ENCODE measurements at places on chromosomes 4 and X. TPM values are rescaled to one million over a fixed set of nuclear protein-coding genes. Genes with fewer than 3 reads are reported as not detected.

- H3K4me3 ChIP-seq, result no peak overlapping the region
- H3K27me3 ChIP-seq, result no peaks in the 10 kb centered on the region
- no peaks in the 10 kb centered on the region for H3K36me3 ChIP-seq
- no peaks in the 10 kb centered on the region for H3K4me1 ChIP-seq
Measured at GRCh38 chr4:189845145-189845846, 95.4 kb upstream of the FRG1 start.

- H3K4me1 ChIP-seq, result no peaks in the 10 kb centered on the region
- H3K27ac ChIP-seq, result no peak overlapping the region
- no peaks in the 10 kb centered on the region for H3K27me3 ChIP-seq
- no peak for DNase-seq
- H3K4me3 ChIP-seq, result no peak overlapping the region
- no peaks in the 10 kb centered on the region for H3K36me3 ChIP-seq
Measured at GRCh38 chr4:166896254-166896653, 338.0 kb downstream of the SPOCK3 start.

GRCh38 chr4:121272526-121272925, 108.3 kb downstream of the QRFPR start:
- H3K27ac ChIP-seq, result no peak overlapping the region
- H3K36me3 ChIP-seq, result no peaks in the 10 kb centered on the region
- H3K4me1 ChIP-seq, result no peaks in the 10 kb centered on the region
- no peak for DNase-seq
- H3K4me3 ChIP-seq, result no peak overlapping the region

RAB33A gene
- 0.75 TPM for total RNA-seq

DNA sequence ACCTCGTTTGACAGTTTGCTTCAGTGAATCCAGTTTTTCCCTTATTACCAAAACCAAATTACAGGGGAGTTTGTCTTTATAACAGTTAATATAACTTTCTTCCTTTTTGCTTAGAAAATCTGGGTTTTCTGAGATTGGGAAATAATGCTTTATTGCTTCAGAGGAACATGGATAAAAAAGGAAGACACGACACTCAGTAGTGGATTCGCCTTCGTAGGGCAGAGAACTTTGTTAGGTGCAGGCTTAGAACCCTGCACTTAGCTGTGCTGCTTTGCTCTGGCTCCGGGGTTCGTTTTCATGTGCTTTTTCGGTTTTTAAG, 188.2 kb downstream of the SOWAHB start:
- H3K36me3 ChIP-seq, result no peaks in the 10 kb centered on the region
- H3K27me3 ChIP-seq, result no peaks in the 10 kb centered on the region
- no peak overlapping the region for H3K4me3 ChIP-seq

- peaks cover 18% of the 10 kb centered on the region for H3K4me1 ChIP-seq
- H3K27ac ChIP-seq, result no peak overlapping the region
- no peaks in the 10 kb centered on the region for H3K36me3 ChIP-seq
- peaks cover 32% of the 10 kb centered on the region for H3K27me3 ChIP-seq
- H3K4me3 ChIP-seq, result peak overlapping the region; percentile 55
Measured at GRCh38 chr4:54234497-54235205, 5.6 kb downstream of the PDGFRA start.

PABPC5 gene
- 1.9 TPM for total RNA-seq

DNA sequence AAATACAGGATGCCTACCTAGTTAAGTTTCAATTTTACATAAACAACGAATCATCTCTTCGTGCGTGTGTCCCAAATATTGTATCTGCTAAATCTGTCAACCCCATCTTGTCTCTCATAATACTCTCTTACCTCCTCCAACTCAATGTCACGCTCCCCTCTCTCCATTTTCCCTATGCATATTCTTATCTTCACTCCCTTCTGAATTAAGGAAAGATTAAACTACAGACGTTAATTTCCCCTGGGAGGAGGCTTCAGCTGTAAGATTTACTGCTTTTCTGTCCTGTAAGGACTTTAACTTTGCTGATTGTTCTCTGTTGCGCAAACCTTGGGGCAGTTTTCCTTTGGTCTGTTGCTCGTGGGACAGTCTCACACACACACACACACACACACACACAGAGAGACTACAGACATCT, 455 bp upstream of the ABCB7 start:
- no peaks in the 10 kb centered on the region for H3K36me3 ChIP-seq
- no peaks in the 10 kb centered on the region for H3K27me3 ChIP-seq
- DNase-seq, result no peak
- H3K4me1 ChIP-seq, result peaks cover 5% of the 10 kb centered on the region

DMRTC1 gene
- total RNA-seq, result 0.61 TPM

DNA sequence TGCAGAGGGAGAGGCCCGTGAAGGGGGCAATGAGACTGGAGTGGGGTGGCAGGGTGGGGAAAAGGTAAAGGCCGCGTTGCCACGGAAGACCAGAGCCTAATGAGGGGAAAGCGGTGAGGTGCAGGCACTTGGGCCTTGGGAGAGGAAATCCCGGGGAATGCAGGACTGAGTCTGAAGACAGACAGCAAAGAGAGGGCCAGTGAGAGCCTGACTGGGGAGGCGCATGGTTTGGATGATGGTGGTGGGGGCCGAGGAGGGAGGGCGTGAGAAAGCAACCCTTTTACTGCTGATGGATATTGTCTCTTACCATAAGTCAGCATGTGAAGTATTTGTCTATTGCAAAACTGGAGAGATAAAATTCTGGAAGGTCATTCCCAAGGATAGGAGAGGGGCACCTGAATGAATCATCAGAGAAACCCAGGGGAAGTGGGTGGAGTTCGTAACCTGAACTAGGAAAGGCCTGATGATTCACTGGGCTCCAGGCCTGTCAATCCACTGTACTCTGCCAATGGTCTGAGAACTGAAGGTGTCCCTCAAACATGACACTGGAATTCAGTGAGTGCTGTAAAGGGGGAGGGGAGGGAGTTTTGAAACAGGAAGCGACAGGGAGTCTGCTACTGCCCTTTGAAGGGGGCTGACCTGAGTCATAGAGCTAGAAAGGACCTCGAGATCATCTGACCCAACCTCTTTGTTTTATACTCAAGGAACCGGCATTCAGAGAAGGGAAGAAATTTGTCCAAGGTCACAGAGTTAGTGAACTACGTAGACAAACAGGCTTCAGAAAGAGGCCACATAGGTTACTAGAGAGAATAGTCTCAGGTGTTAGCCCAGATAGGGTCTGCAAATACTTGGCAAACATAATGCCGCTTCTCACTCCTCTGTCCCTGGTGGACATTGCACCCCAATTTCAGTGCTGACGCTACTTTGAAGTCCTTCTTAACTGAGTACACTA, 52.2 kb downstream of the NALF2 start:
- no peak for DNase-seq
- H3K27me3 ChIP-seq, result no peaks in the 10 kb centered on the region
- no peak overlapping the region for H3K27ac ChIP-seq
- H3K4me1 ChIP-seq, result no peaks in the 10 kb centered on the region
- H3K4me3 ChIP-seq, result no peak overlapping the region

- no peaks in the 10 kb centered on the region for H3K36me3 ChIP-seq
- no peak overlapping the region for H3K4me3 ChIP-seq
- no peaks in the 10 kb centered on the region for H3K4me1 ChIP-seq
- DNase-seq, result no peak
Measured at GRCh38 chr4:85084371-85085094, 118.0 kb upstream of the WDFY3 start.

SLC10A3 gene
- total RNA-seq, result 23.7 TPM

DNA sequence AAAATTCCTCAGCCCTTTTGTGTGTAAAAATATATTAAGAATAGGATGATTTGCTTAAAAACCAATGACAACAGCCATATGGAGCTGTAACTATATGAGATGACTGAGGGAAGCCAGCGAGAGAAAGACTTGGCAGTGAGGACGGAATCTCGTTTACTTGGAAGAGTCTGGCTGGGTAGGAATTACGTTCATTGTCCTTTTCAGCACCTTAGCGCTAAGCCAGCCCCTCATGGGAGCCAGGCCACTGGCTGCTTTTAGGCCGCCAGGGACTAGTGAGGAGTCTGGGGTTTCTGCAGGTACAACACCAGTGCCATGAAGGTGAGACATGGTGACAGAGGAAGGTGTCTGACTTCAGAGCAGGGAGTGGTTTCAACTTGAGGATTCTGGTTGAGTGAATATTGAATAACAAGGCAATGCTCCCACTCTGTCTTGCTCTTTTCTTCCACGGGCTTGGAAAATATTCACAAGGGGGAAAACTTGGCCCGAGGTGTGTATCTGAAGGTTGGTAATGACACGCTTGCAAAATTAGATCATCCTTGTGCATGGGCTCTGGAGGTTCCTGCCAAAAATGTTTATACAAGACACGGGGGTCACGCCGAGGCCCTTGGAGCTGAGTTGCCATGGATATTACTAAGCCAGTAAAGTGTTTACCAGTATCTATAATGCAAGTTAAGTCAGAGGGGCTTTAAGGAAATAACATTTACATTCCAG, 17.4 kb downstream of the KLF3 start:
- no peaks in the 10 kb centered on the region for H3K27me3 ChIP-seq
- DNase-seq, result no peak
- peaks cover 37% of the 10 kb centered on the region for H3K4me1 ChIP-seq
- peaks cover 39% of the 10 kb centered on the region for H3K36me3 ChIP-seq
- no peak overlapping the region for H3K27ac ChIP-seq

GRCh38 chr4:123478859-123479345, 82.3 kb downstream of the SPRY1 start:
- H3K36me3 ChIP-seq, result no peaks in the 10 kb centered on the region
- H3K4me3 ChIP-seq, result no peak overlapping the region
- DNase-seq, result peak; percentile 80
- no peaks in the 10 kb centered on the region for H3K27me3 ChIP-seq

DNA sequence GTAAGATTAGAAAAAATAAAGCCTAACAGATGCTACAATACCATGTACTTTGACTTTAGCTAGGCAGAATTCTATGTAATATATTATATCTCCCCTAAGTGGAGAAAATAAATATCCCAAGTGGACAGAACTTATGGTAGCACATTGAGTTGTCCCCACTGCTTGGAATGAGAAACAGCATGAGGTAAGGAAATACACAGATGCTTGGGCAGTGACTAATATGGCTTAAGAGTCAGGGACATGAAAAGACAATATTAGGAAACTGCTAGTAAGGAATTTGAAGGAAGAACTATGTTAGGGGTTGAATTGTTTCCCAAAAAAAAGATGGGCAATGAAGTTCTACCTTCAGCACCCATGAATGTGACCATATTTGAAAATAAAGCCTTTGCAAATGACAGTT, 2265.1 kb downstream of the PCDH7 start:
- no peak for DNase-seq
- H3K27ac ChIP-seq, result no peak overlapping the region
- no peak overlapping the region for H3K4me3 ChIP-seq
- H3K4me1 ChIP-seq, result no peaks in the 10 kb centered on the region
- no peaks in the 10 kb centered on the region for H3K27me3 ChIP-seq

PDS5A gene
- 83.7 TPM for total RNA-seq

RNF150 gene
- 2.4 TPM for total RNA-seq

GRCh38 chr4:145920205-145920604, 18.4 kb downstream of the ZNF827 start:
- H3K36me3 ChIP-seq, result no peaks in the 10 kb centered on the region
- no peak overlapping the region for H3K4me3 ChIP-seq

DNA sequence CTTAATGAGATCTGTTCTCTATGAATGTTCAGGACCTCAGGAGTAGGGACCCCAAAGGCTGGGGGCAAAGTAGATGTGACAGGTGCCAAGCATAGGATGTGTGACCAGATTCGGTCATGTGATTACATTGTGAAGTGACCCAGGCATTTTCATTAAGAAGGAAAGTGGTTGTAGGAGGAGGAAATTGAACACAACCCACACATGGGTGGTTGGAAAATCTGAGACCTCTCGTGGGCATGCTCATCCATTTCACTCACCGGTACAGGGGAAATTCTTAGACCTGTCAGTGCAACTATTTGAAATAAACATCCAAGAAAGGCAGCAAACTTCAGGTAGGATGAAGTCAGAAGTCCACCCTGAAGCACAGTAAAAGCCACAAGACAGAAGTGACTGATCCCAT, 43.5 kb upstream of the CD99 start:
- H3K36me3 ChIP-seq, result no peaks in the 10 kb centered on the region
- no peaks in the 10 kb centered on the region for H3K27me3 ChIP-seq
- H3K4me1 ChIP-seq, result no peaks in the 10 kb centered on the region
- no peak overlapping the region for H3K27ac ChIP-seq
- no peak overlapping the region for H3K4me3 ChIP-seq

GAGE1 gene
- not detected for total RNA-seq

GRCh38 chrX:44943007-44943406, 70.0 kb downstream of the KDM6A start:
- no peak overlapping the region for H3K27ac ChIP-seq
- no peak for DNase-seq
- H3K4me1 ChIP-seq, result no peaks in the 10 kb centered on the region
- no peaks in the 10 kb centered on the region for H3K27me3 ChIP-seq
- H3K36me3 ChIP-seq, result no peaks in the 10 kb centered on the region

GRCh38 chr4:94221916-94222315, 14.3 kb downstream of the SMARCAD1 start:
- H3K4me3 ChIP-seq, result no peak overlapping the region
- H3K36me3 ChIP-seq, result peaks cover 32% of the 10 kb centered on the region
- no peaks in the 10 kb centered on the region for H3K4me1 ChIP-seq
- H3K27me3 ChIP-seq, result no peaks in the 10 kb centered on the region

PITX2 gene
- not detected for total RNA-seq

- no peaks in the 10 kb centered on the region for H3K27me3 ChIP-seq
- no peak overlapping the region for H3K27ac ChIP-seq
- H3K4me3 ChIP-seq, result no peak overlapping the region
- H3K36me3 ChIP-seq, result no peaks in the 10 kb centered on the region
Measured at GRCh38 chrX:17053502-17053901, 107.0 kb downstream of the REPS2 start.

- DNase-seq, result no peak
- H3K27ac ChIP-seq, result no peak overlapping the region
- no peaks in the 10 kb centered on the region for H3K4me1 ChIP-seq
- no peaks in the 10 kb centered on the region for H3K36me3 ChIP-seq
- no peaks in the 10 kb centered on the region for H3K27me3 ChIP-seq
- no peak overlapping the region for H3K4me3 ChIP-seq
Measured at GRCh38 chr4:53688186-53688790, 97.0 kb upstream of the LNX1 start.

GRCh38 chr4:103786014-103786413, 66.2 kb upstream of the TACR3 start:
- no peak overlapping the region for H3K4me3 ChIP-seq
- no peak overlapping the region for H3K27ac ChIP-seq
- no peaks in the 10 kb centered on the region for H3K27me3 ChIP-seq
- no peaks in the 10 kb centered on the region for H3K36me3 ChIP-seq

DNA sequence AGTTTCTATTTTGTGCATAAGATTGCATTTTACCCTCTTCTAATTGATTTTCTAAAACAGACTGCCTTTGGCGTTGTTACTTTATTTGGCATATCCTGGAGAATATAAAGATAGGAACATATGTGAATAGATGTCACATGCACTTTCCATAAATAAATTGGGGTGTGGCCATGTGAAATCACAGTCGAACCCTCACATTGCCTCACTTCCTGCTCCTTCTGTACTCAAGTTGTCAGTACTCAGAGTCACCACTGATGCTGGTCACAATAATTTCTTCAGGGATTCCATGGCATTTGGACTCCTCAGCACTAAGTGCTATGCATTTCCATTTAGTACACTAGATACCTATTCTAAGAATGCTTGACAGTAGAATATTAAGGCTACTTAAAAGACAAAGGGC, 1.4 kb upstream of the EMCN start:
- no peak for DNase-seq
- no peaks in the 10 kb centered on the region for H3K27me3 ChIP-seq
- no peak overlapping the region for H3K4me3 ChIP-seq
- H3K27ac ChIP-seq, result no peak overlapping the region

CXorf49 gene
- not detected for total RNA-seq

CYBB gene
- 225 TPM for total RNA-seq

All from upper lobe of right lung (tissue), 1 donor.